ENCODE measurements at places on chromosomes 11 and 22.
A peak's percentile ranks its signal among the peaks of the same experiment; 100 is the strongest.

- DNase-seq: no peak
Measured at GRCh38 chr22:49738006-49738405, 89.7 kb downstream of the BRD1 start.

- DNase-seq: no peak
Measured at GRCh38 chr11:78659326-78660270, 84.9 kb upstream of the NARS2 start.

DNA sequence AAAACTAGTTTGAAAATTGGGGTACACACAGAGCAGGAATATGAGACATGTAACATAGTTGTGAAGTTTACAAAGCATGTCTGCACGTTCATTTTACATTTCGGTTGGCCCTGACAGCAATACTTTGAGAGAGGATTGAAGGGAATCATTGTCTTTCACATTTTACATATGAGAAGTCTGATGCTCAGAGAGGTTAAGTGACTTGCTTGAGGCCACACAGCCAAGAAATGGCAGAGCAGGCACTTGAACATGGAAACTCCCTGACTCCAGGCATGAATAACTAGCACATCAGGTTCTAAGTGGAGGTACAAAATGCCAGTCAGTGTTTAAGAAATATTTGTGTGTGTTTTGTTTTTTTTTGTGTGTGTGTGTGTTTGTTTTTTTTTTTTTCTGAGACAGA, 53.6 kb downstream of the APOL3 start:
- no peak for DNase-seq

GRCh38 chr11:62602141-62603071, 741 bp upstream of the MTA2 start:
- DNase-seq: peak; percentile 44

- no peak for DNase-seq
Measured at GRCh38 chr11:61516191-61516590, 7.6 kb downstream of the LRRC10B start.

DNA sequence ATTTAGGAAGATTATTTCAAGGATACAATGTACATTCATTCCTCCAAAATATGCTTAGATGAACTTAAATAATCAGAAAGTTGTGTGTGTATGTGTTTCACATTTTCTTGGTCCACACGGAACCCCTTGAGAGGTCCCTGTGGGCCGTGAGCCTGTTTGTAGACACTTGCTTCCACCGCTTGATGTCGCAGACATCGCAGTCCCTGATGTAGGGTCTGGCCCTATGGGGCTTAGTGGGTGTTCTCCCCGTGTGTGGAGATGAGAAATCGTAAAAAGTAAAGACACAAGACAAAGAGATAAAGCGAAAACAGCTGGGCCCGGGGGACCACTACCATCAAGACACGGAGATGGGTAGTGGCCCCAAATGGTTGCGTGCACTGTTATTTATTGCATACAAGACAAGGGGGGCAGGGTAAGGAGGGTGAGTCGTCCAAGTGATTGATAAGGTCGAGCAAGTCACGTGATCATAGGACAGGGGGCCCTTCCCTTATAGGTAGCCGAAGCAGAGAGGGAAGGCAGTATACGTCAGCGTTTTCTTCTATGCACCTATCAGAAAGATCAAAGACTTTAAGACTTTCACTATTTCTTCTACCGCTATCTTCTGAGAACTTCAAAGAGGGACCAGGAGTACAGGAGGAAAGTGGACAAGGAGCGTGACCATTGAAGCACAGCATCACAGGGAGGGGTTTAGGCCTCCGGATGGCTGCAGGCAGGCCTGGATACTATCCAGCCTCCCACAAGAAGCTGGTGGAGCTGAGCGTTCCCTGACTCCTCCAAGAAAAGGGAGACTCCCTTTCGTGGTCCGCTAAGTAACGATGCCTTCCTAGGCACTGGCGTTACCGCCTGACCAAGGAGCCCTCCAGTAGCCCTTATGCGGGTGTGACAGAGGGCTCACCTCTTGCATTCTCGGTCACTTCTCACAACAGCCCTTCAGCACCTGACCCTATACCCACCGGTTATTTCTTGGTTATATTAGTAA, 1.2 kb upstream of the APOBEC3C start:
- DNase-seq: no peak

DNA sequence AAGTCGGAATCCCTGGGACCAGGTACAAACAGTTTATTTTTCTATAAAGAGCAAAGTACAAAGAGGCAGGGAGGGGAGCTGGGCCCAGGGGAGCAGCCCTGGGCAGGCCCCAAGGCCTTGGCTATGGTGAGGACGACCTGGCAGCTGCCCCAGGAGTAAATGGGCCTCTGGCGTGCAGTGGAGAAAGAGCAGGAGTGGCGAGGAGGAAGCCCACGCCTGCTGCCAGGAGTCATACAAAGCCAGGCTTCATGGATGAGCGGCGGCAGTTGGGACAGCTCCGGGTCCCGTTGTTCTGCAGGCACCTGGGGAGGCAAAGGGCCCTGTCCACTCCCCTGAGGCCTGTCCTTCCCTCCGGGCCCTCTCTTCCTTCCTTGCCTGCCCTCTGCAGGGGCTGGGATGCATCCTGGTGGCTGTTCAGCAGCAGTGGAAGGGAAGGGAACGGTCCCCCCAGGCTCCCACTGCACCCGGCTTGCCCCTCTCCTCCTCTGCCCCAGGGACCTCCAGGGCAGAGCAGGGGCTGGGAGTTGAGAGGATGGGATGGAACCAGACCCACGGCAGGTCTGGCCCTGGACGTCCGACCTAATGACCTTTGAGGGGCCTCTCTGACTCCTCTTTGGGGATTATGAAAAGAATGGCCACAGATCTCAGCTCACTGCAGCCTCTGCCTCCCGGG, 11.1 kb downstream of the RAPSN start:
- DNase-seq: no peak

DNA sequence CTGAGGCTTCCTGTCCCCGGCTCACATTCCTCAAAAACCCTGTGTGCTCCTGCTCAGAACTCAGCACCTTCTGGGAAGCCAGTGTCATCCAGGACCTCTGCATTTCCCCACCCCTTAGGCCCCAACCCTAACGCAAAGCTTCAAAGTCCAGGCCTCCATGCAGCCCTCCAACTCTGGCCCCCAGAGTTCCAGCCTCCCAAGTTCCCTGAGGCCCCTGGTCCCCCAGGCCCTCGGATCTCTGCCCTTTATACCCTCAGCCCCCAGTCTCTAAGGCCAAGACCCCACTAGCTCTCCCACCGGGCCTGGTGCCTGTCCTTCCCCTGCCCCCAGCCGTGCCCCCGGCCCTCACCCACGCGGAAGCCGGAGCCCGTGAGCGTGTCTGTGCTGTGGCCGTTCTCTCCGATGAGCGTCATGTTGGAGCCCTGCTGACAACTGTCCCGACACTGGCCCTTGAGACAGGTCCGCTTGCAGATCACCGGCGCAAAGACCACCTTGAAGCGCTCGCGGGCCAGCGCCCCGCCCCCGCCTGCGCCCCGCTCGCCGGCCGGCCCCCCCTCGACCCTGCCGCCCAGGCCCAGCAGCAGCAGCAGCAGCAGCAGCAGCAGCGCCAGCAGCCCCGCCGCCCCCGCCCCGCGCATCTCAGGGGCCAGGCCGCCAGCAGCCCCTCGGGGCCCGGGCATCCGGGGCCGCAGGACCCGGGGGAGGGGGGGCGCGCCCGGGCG, 718 bp downstream of the LTBP3 start:
- no peak for DNase-seq

DNA sequence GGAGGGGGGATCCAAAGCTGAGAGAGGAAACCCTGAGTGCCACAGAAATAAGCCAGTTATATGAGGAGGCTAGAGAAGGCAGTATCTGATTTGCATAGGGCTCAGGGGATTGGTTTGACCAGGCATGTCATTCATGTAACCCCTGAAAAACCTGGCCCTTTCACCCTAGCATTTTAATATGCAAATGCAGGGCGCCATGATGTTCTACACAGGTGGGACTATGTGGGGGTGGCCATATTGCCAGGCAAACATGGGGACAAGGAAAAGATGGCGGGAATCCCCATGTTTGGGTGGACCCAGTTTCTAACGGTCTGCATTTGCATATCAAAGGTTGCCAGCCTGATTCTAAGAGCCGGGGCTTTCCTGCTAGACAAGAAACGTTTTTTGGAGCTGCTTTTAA, 27.2 kb downstream of the CSF2RB start:
- no peak for DNase-seq

DNA sequence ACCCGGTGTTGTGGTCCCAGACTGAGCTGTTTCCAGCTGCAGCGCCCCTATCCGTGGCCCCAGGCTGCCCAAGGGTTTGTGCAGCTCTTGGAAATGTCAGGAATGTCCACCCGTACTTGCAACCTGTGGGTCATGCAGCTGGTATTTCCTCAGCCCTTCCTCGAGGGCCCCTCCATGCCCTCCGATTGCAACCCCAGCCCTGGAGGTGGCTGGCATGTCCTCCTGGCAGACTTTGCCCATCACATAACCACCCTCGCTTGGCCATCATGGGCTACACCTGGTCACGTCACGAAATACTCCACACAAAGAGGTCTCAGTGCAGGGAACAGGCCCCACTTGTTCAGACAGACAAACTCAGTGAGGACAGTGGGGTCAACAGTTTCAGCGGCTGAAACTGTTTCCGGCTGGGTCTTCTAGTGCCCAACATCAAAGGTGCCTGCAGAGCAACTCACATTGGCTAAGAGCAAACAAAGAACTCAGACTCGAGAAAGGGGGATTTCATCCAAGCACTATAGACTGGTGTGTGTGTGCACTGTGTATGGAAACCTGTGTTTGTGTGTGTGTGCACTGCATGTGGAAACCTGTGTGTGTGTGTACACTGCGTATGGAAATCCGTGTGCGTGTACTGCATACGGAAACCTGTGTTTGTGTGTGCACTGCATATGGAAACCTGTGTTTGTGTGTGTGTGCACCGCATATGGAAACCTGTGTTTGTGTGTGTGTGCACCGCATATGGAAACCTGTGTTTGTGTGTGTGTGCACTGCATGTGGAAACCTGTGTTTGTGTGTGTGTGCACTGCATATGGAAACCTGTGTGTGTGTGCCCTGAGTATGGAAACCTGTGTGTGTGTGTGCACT, 72.8 kb upstream of the CCND1 start:
- no peak for DNase-seq

- no peak for DNase-seq
Measured at GRCh38 chr22:24302591-24302990, 32.0 kb downstream of the SPECC1L start.

- DNase-seq: no peak
Measured at GRCh38 chr11:128783513-128783912, 83.6 kb downstream of the KCNJ1 start.

DNA sequence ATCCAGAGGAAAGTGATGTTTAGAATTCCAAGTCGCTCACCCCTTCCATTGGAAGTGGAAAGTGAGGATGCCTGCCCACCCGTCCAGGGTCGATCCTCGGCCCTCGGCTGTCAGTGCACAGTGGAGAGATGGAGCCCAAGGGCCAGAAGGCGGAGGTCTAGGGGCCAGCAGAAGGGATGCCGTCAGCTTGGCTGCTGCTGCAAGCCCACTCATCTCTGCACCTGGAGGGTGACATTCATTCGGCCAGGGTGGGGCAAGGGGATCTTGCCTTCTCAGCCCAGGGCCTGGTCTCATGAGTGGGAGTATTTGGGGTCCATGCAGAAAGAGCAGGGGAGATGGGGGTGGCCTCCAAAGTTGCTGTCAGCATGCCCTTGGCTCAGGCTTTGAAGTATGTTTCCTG, 30.7 kb downstream of the LINC01488 start:
- DNase-seq: no peak

- no peak for DNase-seq
Measured at GRCh38 chr22:45704648-45705047, 33.0 kb downstream of the ATXN10 start.

GRCh38 chr22:42544686-42545085, 9.1 kb upstream of the SERHL2 start:
- DNase-seq: no peak

GRCh38 chr11:95360377-95361075, 129.5 kb upstream of the SESN3 start:
- no peak for DNase-seq

- DNase-seq: no peak
Measured at GRCh38 chr11:1341928-1342524, 32.6 kb upstream of the TOLLIP start.

- no peak for DNase-seq
Measured at GRCh38 chr22:46084376-46084775, 66.0 kb upstream of the PPARA start.

- no peak for DNase-seq
Measured at GRCh38 chr22:36532466-36532865, 3.5 kb upstream of the EIF3D start.

- DNase-seq: no peak
Measured at GRCh38 chr11:92707173-92707619, 262.3 kb upstream of the MTNR1B start.

- no peak for DNase-seq
Measured at GRCh38 chr11:119319136-119319699, 2.3 kb upstream of the MCAM start.

GRCh38 chr11:70328556-70328955, 58.1 kb downstream of the PPFIA1 start:
- DNase-seq: no peak

DNA sequence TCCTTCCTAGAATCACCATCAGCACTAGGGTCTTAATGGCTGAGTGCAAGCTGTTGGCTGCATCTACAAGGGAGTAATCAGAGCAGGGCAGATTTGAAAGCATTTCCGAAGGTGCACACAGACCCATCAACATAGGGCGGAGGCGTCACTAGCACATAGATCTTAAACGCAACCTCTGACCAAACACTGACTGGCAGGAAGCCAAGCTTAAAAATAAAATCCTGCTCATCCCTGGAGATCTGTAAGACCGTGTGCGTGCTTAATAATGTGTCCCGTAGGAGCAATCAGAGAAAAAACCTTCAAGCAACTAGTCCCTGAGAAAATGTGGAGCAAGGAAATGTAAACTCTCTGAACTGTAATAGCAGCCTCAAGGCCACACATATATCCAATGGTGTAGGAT, 470.5 kb downstream of the ETS1 start:
- no peak for DNase-seq

DNA sequence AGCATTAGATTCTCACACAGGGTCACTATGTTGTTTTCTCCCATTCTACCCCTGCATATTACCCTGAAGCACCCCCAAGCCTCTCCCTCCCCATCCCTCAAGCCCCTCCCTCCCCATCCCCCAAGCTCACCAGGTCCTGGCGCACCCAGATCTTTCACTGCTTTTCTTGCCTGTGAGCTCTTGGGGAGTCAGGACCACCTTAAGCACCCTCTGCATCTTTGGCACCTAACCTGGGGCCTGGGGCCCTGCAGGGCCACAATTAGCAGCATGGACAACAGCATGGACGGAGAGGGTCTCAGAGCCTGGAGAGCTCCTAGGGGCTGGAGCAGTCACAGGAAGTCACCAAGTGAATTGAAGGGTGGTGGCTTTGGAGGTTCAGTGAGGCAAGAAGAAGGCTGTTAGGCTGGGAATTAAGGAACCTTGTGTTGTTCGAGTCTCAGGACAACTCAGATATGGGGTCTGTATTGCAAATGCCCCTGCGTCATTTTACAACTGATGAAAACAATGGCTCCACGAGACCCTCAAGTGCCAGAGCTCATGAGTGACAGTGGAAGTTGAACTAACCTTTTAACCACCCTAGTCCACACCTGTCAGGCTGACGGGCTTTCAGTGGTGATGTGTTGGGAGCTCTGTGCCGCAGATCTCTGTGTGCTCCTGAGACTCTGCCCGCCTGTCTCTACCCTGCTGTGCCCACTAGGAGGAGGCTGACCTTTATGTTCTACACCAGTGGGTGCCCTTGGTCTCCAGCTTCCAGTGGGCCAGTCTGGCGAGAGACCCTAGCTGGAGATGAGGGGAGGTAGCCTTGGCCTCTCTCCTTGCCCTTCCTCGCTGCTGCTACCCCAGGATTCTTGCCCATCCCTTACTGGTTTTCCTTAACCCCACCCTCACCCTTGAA, 111.3 kb upstream of the OR4B1 start:
- DNase-seq: no peak

- no peak for DNase-seq
Measured at GRCh38 chr11:67309166-67309565, 5.8 kb downstream of the SSH3 start.

- DNase-seq: no peak
Measured at GRCh38 chr11:111205632-111206385, 39.7 kb upstream of the POU2AF2 start.
